ENCODE measurements at places on chromosomes 6 and 20.

GRCh38 chr20:29326376-29327070, 1930.9 kb upstream of the DEFB115 start:
- DNase-seq = no peak

DNA sequence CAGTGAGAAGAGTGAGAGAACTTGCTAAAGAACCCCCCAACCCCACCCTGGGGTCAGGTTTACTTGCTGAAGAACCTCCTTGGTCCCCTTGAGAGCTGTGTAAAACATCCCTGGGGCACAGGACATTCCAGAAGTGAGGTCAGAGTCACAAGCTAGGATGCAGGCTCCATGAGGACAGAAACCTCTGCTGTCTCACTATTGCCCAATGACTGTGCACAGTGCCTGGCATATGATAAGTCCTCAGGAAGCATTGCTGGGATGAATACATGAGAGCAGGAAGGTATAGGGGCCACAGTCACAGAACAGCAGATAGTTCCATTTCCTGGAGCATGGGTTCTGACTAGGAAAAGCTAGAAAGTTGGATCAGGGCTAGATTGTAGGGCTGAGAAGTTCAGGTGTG, 18.4 kb downstream of the NT5E start:
- DNase-seq = no peak

GRCh38 chr6:5681480-5681879, 325.2 kb downstream of the NRN1 start:
- no peak for DNase-seq

- DNase-seq = no peak
These were observed 106.2 kb downstream of the ARHGAP18 start for GRCh38 chr6:129603741-129604140.

- peak; percentile 46 for DNase-seq
These were observed 86.2 kb upstream of the NFATC2 start for GRCh38 chr20:51628533-51629398.

DNA sequence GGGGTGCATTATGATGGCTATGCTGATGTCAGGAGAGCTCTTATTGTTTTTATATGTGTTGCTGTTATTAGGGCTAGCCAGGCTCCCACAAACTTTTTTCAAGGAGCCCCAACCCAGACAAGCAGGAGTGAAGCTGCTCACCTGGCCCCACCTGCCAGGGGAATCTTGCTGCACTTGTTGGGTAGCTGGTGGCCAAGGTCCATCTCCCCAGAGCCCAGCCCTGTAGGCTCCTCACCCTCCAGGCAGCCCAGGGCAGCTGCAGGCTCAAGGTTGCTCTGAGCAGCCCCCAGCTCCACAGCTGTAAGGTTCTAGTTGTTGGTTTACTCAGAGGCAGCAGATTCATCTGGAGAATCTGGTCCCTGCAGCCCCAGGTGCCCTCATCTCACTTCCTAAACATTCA, 46.8 kb upstream of the SIRPA start:
- DNase-seq = no peak

- no peak for DNase-seq
These were observed 24.1 kb downstream of the TFAP2C start for GRCh38 chr20:56653211-56653610.

- no peak for DNase-seq
These were observed 6.2 kb downstream of the BANF2 start for GRCh38 chr20:17705916-17706315.

DNA sequence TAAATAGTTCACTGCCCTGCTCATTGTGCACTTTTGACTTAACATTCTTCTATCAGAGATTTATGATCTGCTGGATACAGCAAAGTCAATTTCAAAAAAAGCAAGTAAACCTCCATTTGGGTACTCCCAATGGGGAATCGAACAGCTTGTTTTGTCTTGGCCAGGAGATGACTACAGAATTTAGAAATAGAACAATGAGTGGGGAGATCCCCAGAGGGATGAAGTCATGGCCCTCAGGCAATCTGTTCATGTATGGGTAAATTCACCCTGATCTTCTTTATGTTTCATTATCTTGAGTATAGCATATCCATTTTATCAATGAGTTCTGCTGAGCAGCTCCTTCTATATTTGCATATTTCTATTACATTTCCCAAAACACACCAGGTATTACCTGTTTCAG, 1681.9 kb downstream of the HACE1 start:
- no peak for DNase-seq

DNA sequence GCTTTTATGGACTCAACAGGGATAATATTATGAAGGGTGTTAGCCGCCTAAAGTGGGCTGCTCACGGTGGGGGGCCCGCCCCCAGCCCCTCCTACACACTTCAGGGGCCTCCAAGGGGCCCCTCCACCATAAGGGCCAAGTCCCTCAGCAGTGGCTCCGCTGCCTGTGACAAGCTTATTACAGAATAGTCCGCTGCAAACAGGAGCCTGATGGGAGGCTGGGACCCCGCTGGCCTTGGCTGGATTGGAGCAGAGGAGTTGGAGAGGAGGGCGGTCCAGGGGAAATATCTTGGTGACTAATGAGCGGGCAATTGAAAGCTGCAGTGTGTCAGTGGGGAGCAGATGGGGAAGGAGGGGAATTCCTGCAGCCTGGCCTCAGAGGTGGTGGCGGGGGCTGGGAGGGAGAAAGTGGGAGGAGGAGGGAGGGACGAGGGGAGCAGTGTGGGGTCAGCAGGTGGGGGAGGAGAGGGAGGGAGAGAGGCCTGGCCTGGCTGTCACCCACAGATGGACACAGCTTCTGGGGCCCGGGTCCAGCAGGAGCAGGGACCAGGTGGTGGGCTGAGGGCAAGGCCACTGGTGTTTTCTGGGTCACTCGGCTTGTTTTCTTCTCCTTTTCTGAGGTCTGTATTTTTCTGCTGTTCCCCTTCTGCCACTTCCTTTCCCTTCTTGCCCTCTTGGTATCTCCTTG, 57.6 kb upstream of the FOXP4 start:
- no peak for DNase-seq

GRCh38 chr6:119181046-119181445, 102.6 kb upstream of the FAM184A start:
- DNase-seq = no peak

DNA sequence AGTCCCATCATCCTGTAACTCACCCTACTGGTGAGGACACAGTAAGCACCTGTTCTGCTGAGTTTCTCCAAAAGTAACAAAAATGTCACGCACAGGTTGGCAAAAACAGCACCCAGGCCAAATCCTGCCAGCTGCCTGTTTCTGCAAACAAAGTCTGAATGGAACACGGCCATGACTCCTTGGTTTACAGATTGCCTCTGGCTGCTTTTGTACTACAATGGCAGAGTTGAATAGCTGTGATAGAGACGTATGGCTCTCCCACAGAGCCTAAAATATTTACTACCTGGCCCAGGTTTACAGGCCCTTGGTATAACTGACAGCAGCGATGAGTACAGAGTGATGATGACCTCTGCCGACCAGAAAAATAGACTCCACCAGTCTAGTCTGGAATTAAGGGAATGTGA, 52.6 kb downstream of the CNKSR3 start:
- DNase-seq = no peak

DNA sequence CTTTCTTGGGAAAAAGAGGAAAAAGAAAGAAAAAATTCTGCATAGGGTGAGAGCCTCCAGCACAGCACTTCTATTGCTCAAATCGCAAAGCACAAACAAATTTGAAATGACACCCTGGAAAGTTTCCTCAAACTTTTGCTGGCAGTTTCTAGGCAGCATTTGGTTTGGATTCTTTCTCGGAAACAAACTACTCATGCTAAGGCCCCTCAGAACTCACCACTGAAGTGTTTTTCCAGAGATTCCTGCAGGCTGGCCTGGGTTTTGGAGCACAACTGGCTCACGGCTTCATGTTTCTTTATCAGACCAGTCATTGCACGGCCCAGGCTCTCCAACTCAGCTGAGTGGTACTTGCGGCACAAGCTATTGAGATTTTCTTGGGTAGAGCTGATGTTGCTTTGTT, 237.8 kb downstream of the SYNE1 start:
- DNase-seq = no peak

GRCh38 chr20:11457488-11457887, 460.2 kb upstream of the BTBD3 start:
- DNase-seq = no peak

DNA sequence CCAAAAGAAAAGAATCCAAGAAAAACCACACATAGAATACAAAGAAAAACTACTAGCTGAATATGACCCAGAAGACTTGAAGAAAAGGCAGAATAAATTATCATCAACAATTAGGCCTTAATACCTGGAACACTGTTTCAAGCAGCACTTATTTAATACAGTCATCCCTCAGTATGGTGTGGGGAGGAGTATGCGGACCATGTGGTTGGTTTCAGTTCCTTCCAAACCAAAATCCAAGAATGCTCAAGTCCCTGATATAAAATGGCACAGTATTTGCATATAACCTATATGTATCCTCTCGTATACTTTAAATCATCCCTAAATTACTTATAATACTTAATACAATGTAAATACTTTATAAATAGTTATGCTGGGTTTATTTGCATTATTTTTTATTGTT, 16.1 kb downstream of the CDK19 start:
- DNase-seq = no peak

- peak; percentile 26 for DNase-seq
These were observed 3.5 kb upstream of the EFHC1 start for GRCh38 chr6:52416629-52417151.

DNA sequence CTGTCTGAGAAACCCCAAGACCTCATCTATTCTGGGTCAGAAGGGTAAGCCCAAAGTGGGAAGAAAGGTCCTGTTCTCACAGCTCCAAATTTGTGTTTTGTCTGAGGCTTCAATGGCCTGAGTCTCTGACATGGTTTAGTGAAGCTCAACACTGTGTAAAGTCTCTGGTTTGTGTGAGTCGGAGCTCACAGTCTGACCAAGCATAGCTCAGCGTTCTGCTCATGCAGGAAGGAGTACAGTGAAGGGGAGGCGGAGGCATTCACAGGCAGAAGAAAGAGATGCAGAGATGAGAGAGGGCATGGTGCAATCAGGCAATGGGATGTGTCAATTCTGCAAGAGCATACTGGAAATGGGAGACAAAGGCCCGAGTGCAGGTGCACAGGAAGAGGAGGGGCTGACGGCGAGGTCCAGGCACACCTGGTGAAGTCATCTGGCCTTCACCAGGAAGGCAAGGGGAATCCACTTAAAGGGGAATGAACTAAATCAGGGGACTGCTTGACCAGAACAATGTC, 463.0 kb upstream of the AGPAT4 start:
- no peak for DNase-seq

DNA sequence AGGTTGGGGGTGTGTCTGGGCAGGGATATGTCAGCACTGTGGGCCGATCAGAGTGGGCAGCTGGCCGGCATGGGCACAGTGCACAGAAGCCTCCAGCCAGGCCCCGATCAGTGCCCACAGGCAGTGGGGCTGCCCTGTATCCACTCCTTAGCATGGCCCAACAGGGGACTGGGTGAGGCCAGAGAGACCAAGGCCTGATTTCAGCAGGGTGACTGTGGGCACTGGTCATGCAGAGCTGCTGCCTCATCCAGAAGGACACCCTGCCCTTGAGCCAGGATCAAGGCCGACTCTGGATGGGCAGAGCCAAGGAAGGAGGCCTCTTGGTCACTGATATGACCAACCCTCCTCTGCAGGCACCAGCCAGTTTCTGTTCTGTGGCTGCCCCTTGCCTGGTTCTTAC, 159.7 kb downstream of the CDH4 start:
- no peak for DNase-seq

DNA sequence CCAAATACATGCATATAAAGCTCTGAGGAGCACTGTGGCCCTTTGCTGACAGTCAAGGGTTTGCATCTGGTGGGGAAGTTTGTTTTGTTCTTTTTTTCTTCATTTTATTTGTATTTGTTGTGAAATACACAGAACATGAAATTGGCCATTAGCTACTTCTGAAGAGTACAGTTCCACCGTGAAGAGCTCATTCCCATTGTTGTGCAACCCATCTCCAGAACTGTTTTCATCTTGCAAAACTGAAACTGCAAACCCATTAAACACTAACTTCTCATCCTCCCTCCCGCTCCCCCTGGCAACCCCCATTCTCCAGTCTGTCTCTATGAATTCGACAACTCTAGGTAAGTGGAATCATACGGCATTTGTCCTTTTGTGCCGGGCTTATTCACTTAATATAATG, 231.3 kb downstream of the TFAP2C start:
- no peak for DNase-seq

All from stimulated activated CD4-positive, alpha-beta T cell treated with anti-CD3 and anti-CD28 coated beads, Interleukin-15, amount 100 ng/mL, for 24 hours (primary cell).